ENCODE measurements at places on chromosomes 6 and 20.

DNA sequence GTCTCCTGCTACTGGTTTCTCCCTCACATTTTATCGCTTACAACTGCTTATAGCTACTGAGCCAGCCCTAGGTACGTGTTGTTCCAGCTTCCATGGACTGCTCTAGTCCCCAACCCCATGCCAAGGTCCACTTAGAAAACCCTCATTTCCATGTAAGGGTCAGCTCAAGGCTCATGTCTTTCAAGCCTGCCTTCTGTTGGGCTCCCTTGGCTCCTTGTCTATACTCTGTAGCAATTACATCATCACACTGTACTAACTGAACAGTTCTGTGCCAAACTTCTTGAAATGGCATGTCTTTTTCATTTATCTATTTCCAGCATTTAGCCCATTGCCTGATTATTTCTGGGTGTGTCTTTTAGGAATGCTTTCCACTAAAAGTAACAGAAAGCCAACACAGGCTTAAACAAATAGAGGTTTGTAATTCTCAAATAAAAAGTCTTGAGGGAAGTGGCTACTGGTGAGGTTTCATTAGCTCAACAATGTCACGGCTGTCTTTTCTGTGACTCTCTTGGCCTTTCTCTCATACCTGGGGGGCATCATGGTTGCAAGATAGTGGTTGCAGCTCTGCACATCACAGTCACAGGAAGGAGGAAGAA lies 317.6 kb downstream of the TPBG start:
- no peak for DNase-seq

- DNase-seq: no peak
These were observed 32.9 kb downstream of the FILIP1 start for GRCh38 chr6:75460681-75461080.

- peak; percentile 31 for DNase-seq
These were observed 1.0 kb downstream of the NAPB start for GRCh38 chr20:23419995-23420901.

DNA sequence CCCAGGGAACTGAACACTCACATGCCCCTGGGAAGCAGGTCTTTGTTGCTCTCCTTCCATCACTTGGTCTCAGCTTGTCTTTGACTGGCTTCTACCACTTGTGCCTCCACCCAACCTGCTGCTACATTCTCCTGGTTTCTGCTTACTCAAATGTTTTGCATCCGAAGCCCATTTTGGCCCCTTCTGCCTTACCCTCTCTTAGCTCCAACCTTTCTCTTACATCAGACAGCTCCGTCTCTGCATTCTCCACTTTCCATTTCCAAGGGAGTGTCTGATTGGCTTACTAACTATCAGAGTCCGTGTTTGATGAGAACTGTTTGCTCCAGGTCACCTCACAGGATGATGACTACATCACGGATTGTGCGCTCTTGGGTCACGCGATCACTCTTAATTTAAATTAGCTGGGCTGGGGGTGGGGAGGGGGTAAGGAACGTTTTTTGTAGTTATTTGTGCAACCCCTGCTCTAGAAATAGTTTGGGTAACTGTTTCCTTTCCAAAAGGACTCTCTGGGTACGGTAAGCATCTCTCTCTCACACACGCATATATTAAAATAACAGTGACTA lies 844 bp upstream of the ABRACL start:
- DNase-seq: no peak

DNA sequence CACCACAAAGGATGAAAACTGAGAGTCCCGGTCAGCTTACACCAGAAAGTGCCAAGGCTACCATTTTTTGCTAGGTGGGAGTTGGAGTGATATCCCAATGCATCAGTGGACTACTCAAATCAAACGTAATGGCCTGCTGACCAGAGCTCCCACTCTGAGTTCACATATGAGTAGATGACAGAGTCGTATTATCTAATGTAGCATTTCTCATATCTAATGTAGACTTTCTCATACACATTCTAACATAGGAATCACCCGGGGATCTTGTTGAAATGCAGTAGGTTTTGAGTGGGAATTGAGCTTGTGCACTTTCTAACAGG lies 38.4 kb upstream of the FUCA2 start:
- no peak for DNase-seq

DNA sequence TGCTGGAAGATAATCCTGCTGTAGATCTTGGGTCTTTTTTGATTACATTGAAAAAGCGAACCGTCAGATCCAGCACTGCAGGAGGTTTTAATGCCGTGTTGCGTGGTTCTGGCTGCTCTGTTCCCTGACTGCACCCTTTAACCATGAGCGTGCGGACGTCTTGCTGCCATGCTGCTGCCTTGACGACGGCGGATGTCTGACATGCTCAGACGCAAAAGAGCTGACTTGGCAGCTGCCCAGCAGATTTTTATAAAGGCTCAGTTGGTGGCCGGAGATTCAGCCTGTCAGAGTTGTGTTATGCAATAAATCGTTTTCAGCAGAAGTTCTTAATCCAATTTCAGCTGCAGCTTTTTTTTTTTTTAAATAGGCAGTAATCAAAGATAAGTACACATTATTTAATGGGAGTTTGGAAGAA lies 119.4 kb downstream of the JARID2 start:
- DNase-seq: peak; percentile 93

DNA sequence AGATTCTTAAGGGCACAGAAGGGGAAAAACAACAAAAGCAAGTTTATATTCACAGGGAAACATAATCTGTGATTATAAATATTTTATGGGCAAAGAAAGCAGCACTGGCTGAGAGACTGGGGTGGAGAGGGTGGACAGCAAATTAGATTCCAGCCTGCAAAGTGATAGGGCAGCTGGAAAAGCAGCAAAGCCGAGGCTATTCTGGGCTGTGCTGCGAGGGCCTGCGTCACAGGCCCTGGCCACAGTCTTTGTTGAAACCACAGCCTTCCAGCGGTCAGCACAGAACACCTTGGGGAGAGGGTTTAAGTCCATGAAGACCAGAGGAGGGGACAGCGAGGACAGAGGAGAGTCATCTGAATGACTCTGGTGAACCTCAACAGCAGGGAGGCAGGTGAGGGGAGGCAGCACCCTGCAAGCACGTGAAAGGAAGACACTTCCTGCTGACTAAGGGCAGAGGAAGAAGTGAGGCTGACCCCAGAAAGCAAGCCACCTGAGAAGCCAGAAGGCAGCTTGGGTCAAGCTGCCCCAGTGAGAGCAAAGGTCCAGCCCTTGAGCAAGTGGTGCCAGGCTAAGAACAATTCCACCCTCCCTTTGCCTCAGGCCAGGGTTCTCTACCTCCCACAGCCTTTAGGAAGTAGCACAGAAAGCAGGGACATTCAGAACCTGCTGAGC lies 17.1 kb downstream of the MRPL14 start:
- no peak for DNase-seq

- no peak for DNase-seq
These were observed 60.3 kb downstream of the RSPO3 start for GRCh38 chr6:127178746-127179145.

DNA sequence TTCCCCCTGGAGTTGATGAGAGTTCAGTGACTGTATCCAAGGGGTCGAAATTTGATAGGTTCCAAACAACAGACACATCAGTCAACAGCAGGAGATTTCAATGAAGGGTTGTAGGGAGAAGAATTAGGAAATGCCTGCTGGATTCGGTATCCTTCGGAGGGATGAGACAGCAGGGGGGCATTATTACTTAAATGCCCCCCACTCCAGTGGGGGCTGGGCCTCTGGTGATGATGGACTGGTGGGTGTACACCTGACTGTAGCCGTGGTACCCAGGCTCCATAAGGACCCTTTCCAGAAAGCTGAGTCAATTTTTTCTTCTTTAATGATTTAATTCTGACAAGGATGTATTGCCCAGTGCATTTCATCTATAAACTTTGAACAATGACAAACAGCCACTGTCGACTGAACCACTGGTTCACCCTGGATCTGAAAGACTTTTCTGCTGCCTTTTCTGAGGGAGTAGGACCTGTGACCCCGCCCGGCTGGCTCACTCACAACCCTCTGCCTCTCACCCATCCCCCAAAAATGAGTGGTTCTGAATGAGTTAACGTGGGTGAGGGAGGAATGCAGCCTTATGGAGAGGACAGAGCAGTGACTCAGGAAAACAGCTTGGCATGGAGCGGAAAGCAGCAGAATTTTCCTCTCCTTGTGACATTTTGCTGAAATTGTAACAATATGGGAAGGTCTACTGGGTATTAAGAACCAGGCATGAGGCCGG lies 41.0 kb downstream of the ZMYND8 start:
- no peak for DNase-seq
